ENCODE measurements at places on chromosomes 5 and 9.
A peak's percentile ranks its signal among the peaks of the same experiment; 100 is the strongest.

- no peak for DNase-seq
These were observed 26.7 kb downstream of the FOXI1 start for GRCh38 chr5:170132269-170132975.

DNA sequence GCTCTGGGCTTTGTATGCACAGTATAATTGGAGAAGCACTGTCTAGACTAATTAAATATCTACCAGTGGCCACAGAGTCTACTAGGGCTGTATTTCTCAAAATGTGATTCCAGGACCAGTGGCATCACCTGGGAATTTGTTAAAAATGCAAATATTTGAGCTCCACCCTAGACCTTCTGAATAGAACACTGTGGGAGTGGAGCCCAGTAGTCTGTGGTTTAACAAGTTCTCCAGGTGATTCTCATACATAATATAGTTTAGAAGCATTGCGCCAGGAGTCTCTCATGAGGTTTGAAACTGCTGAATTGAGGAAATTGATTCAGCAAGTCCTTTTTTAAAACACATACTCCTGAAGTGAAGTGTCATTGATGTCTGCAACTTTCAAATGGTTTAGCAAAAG is 74.7 kb downstream of the FCHO2 start:
- no peak for DNase-seq

DNA sequence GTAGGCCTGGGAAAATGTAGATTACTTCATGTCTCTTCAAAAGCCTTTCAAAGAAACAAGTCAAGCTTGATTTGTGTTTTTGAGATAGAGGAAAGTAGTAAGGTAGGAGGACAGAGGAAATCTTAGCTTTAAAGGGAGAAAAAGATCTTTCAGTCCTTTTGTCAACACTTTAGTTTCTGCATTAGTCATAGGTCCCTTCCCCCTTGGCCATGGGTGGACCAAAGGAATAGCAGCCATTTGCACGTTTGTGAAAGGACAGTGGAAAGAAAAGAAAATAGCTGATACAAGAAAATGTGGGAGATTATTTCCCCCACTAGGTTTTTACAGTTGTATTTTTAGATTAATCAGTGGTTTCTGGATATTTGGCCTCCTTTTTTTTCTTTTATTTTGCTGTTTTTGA is 121.9 kb upstream of the GRHPR start:
- no peak for DNase-seq

DNA sequence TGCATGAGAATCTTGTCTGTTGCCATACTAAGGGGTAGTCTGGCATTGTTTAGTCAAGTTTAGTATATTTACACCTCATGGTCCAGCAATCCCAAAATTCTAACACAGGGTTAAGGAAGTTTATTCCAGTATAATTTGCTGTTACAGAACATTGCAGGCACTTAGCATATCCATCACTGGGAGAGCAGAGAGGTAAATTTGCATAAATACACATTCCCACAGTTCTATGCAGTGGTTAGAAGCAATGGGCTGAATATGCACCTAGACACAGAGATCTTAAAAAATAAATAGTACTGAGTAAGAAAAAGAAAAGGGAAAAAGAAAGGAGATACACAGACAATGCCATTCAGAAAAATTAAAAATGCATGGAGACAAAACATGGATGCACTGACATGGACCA is 692.3 kb upstream of the MEF2C start:
- DNase-seq = no peak

DNA sequence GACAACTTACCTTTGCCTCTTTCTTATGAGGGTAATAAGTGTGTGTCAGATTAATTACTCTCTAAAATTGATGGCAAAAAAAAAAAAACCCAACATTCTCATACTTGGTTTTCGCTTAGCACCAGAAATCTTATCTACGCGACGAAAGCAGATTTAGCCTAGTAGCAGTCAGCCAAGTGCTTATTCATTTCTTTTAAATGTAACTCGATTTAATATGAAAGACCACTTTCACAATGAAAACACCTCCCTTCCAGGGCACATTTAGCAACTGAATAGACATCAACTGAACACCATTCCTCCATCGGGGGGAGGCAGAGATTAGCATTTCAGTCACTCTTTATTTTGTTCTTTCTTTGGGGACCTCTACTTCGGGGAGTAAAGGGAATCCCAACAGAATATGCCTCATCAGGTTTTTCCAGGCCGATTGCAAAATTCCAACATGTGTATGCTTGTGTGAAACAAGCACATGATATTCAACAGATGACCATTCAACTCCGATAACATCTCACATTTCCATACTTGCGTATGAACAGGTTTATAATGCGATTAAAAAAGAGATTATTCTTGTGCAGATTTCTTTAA is 124.1 kb upstream of the RETREG1 start:
- DNase-seq = peak; percentile 82

DNA sequence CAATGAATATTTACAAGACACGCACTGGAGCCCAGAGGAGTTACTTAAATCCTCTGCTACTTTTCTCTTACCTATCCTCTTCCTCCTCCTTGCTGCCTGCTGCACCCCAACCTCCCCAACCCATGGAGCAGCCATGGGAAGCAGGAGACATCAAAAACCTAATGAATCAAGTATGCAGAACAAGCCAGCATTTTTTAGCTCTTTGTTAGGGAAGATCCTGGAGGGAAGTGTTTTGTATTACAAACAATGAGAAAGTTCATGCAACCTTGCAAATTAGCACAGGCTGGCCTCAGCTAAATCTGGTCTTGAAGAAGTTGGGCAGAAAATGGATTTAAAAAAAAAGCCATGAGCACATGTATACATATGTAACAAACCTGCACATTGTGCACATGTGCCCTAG is 498.8 kb downstream of the KIF4B start:
- no peak for DNase-seq

DNA sequence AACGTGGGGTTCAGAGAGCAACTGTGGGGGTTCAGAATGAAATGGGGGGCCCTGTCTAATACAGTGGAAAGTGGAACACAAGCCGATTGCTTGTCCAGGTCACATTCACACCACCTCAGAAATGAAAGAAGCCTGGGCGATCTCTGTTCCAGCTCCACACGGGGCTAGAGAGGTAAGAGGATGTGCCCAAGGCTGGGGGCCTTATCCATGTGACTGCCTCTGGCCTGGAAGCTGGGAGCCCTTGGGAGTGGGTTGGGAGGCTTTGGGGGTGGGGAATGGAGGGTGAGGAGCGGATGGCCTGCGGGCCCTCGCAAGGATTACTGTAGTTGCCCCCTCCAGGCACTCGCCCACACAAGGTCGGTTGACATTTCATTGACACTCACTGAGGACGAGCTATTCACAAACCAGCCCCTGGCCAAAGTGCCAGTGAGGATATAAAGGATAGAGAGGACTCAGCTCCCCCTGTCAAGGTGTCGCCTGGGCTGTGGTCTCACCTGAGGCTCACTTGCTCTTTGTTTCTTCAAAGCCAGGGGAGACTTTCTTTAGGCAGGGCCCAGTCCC is 86.7 kb downstream of the LIFR start:
- DNase-seq = no peak

DNA sequence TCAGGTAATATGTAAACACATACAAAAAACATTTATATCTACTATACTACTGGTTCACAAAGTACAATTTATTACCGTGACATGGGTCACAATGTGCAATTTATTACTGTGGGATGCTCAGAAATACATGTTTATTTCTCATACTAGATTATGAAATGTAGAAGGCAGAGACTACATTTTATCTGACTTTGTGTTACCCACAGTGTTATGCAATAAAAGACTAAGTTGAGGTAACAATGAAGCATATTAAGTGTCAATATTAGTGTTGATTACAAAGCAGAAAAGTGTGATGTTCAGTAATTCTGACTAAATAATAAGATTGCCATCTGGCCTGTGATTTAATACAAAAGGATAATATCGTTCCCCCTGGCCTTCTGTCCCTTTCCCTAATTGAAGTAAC is 42.4 kb downstream of the CPLANE1 start:
- DNase-seq = no peak

- no peak for DNase-seq
These were observed 47.5 kb upstream of the NRARP start for GRCh38 chr9:137349471-137350033.

- no peak for DNase-seq
These were observed 43.7 kb downstream of the CDH6 start for GRCh38 chr5:31237174-31237573.

DNA sequence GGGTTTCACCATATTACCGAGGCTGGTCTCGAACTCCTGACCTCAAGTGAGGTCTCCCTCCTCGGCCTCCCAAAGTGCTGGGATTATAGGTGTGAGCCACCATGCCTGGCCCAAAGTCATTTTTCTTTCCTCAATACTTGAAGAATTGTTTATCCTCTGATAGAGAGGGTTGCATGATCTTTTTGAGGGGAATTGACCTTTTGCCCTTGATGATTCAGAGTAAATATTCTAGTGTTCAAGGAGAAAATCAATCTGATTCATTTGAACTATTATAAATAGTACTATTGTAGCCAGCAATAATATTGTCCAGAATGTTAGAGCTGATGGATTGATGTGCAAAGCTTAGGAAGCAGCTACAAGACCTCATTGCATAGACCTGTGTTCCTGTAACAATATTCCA is 47.1 kb downstream of the UGCG start:
- no peak for DNase-seq

DNA sequence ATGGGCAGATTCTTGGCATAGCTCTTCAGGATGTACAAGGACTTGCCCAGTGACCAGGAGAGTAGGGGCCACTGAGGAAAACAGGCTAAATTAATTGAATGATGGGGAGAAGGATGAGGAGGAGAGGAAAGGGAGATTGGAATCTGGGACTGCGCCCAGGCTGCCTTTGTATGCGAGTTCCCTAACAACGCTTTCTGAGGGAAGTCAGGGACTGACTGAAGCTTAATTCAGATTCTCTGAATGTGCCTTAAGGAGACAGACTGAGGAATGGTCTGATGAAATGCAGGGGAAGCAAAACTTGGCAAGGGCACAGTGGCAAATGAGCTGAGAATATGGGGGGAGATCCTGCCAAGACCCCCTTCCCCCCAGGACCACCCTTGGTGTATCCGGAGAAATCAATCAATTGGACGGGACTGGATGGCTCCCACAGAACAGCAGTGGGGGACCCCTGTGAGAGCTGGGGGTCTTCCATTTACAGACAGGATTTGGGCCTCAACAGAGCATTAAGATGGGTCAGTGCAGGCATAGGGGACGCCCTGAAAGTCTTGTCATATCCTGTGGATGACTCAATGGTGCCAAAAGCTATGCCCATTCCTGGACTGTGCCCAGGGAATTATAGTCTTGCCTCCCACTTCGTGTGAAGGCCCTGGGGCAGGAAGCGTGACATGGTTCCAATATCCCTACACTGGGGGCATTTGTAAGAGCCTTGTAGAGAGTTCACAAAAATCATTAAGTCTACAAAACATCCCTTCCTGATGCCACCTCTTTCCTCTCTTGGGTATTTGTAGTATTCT is 215.5 kb upstream of the TNC start:
- no peak for DNase-seq

- DNase-seq = peak; percentile 69
These were observed 75.5 kb downstream of the PHAX start for GRCh38 chr5:126676195-126676624.
